ENCODE measurements at places on chromosomes 2 and 18.
A peak's percentile ranks its signal among the peaks of the same experiment; 100 is the strongest.

- H3K27ac ChIP-seq = peak overlapping the region; percentile 91
- DNase-seq = no peak
- no peaks in the 10 kb centered on the region for H3K36me3 ChIP-seq
- H3K4me1 ChIP-seq = peaks cover 48% of the 10 kb centered on the region
- no peak overlapping the region for H3K4me3 ChIP-seq
Observed at GRCh38 chr2:124877141-124877577, 852.1 kb downstream of the CNTNAP5 start.

DNA sequence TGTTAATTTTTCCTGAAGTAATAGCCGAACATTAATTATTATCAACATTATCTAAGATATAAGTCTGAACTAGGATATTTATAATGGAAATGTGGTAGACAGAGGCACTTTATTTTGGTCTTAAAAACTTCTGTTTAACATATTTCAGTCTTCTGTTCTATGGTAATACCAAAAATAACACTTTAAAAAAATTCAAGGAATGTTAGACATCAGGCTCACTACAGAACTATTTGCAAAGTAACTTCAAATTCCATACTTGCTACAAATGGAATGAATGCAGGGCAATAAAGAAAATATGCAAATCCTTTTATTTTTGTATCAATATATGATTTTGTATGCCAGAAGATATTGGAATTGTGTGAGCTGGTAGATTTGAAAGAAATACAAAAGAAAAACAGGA, 345.5 kb upstream of the DSEL start:
- H3K4me1 ChIP-seq = peaks cover 6% of the 10 kb centered on the region
- no peaks in the 10 kb centered on the region for H3K27me3 ChIP-seq
- H3K27ac ChIP-seq = no peak overlapping the region
- no peak overlapping the region for H3K4me3 ChIP-seq
- no peak for DNase-seq
- no peaks in the 10 kb centered on the region for H3K36me3 ChIP-seq

DNA sequence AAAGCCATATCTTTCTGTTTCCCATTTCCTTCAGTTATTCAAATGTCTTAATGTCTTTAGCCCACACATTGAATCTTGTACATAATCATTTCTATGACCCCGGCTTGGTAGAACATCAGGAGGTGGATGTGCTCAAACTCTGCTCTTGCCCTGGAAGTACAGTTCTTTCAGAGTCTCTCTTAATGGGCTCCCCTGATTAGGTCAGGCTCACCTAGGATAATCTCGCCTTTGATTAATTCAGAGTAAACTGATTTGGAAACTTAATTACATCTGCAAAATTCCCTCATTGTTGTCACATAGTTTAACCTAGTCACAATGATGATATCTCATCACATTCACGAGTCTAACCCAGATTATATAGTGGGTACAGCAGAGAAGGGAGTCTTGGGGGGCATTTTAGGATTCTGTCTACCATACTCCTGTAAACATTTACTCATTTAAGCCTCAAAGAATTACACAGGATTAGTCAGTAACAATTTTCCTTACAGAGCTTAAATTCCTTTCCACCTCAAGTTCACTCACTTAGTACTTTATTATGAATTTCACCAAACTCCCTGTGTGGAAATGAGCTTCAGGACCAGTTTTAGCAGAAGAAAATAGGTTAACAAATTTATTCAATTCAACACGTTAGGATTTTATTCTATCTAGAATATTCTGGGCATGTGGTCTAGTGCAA, 135.5 kb downstream of the FHOD3 start:
- no peak for DNase-seq
- peaks cover 25% of the 10 kb centered on the region for H3K4me1 ChIP-seq
- no peaks in the 10 kb centered on the region for H3K27me3 ChIP-seq
- H3K36me3 ChIP-seq = no peaks in the 10 kb centered on the region
- no peak overlapping the region for H3K27ac ChIP-seq

- no peak overlapping the region for H3K4me3 ChIP-seq
- H3K4me1 ChIP-seq = peaks cover 3% of the 10 kb centered on the region
- H3K27ac ChIP-seq = no peak overlapping the region
Observed at GRCh38 chr2:217880891-217881290, 121.9 kb downstream of the TNS1 start.

GRCh38 chr18:9849407-9850283, 36.1 kb upstream of the TXNDC2 start:
- H3K4me1 ChIP-seq = peaks cover 35% of the 10 kb centered on the region
- H3K27ac ChIP-seq = no peak overlapping the region
- no peak overlapping the region for H3K4me3 ChIP-seq

GRCh38 chr2:8312861-8313830, 368.7 kb upstream of the ID2 start:
- peaks cover 27% of the 10 kb centered on the region for H3K4me1 ChIP-seq
- peak overlapping the region; percentile 19 for H3K27ac ChIP-seq
- no peak for DNase-seq
- no peaks in the 10 kb centered on the region for H3K36me3 ChIP-seq
